ENCODE measurements at places on chromosomes 3 and 15.
A peak's percentile ranks its signal among the peaks of the same experiment; 100 is the strongest.

DNA sequence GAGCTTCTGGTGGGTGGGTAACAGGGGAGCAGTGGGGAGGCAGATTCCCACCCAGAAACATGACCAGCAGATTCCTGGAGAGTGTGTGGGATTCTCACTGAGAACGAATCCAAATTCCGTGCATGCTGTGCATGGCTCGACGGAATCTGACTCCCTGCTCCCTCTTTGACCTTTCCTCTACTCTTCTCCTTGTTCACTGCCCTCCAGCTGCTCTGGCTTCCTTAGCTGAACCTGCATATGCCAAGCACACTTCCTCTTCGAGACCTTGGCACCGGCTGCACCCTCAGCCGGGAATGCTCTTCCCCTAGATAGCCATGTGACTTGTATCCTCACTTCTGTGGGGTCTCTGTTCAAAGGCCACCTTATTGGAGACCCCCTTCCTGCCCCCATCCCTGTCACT, 6.3 kb downstream of the INSYN1 start:
- DNase-seq: no peak

DNA sequence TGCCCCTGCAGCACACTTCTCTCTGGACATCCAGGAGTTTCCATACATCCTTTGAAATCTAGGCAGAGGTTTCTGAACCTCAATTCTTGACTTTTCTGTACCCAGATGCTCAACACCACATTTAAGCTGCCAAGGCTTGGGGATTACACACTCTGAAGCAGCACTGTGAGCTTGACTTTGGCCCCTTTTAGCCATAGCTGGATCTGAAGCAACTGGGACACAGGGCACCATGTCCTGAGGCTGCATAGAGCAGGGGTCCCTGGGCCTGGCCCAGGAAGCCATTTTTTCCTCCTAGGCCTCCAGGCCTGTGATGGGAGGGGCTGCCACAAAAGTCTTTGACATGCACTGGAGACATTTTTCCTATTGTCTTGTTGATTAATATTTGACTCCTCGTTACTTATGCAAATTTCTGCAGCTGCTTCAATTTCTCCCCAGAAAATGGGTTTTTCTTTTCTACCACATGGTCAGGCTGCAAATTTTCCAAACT, 694.0 kb downstream of the DIPK2A start:
- DNase-seq: no peak

- no peak for DNase-seq
These were observed 62.1 kb downstream of the PLXNA1 start for GRCh38 chr3:127044996-127045395.

DNA sequence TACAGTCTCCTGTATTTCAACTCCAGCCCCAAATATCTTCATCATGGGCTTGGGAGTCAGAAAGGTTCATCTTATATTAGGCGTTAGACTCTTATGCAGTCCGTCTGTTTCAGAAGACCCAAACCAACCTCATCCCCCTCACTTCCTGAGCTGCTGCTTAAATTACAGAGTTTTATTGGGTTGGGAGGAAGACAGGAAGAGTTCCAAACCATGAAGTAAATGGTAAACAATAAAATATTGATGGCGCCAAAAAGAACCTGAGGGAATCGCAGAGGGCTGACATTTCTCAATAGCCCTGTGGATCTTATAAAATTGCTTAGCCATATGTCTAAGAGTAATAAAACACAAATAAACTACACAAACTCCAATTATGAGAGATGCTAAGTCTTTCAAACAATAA, 116.9 kb upstream of the C3orf80 start:
- DNase-seq: no peak

DNA sequence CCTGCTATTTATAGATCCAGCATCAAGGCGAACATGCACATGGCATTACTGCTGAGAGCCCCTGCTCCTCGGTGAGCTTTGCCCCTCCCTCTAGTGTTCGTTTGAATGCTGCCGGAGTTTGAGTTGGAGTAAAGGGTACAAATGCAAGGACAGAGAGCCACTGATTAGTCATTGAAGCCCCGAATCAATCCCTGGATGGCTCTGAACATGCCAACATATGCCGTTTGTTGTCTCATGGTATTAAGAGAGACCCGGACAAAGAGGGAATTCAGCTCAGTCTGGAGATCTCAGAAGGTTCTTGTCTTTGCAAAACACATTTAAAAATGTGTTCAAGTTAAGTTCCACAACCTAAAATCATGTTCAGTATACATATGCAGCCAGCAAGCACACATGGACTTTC, 789.2 kb upstream of the NR2F2 start:
- no peak for DNase-seq

DNA sequence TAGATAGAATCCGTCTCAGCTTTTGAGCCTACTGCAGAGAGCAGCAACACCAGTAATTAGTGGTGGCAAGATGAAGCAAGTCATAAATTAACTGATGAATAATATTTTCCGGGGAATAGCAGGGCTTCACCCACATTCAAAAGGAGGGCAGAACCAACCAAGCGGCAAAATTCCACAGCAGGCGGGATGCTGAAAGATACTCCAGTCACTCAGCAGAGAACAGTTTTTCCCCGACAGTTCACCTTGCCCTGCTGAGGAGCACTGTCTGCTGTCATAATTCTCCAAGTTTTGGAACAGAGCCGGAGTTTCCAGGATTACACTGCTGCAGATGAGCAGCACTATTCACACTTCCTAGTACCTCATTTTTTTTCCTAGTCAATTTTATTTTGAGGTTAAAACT, 274.7 kb downstream of the CD47 start:
- no peak for DNase-seq

GRCh38 chr15:68271854-68272471, 5.6 kb upstream of the FEM1B start:
- DNase-seq: no peak

DNA sequence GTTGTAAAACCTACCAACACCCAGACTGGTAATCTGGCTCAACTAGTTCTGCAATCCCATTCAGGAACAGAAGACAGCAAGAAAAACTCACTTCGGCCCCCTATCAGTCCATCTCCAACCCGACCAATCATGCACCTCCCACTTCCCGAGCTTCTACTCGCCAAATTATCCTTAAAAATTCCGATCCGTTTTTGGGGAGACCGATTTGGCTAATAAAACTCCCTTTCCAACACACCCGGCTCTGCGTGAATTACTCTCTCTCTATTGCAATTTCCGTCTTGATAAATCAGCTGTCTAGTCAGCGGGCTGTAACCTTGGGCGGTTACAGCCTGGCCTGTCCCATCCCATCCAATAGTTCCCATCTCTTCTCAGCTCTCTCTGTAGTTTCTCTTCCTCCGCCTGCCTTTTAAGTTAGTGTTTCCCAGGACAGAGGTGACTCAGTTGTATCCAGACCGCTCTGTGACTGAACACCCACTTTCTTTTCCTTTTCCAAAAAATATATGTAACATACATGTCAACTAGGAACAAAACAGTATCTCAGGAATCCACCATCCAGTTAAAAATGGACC, 780 bp upstream of the ACAD9 start:
- peak; percentile 66 for DNase-seq

DNA sequence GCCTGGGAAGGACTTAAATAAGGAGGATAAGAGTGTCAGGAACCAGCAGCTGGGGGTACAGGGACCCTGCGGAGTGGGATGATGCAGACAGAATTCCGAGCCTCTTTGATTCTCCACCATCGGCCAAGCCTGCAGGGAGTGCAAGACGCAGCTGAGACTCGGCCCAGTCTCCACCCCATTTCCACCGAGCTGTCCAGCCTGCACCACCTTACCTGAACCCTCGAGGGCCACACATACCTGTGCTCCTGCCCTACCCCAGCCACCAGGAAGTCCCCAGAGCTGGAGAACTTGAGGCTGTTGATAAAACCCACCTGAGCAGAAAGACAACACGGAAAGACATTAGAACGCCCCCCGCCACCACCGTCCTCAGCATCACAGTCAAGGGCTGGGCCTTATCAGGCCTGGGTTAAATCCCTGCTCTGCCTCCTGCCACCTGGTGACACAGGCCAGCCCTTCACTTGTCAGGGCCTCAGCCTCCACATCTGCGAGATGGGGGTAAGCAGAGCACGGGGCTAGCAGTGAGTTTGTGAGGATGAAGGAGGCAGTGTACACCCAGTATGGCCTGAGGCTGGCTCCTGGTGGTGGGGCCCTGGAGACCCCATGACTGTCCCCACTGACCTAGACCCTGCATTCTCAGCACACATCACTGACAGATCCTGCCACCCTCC, 8.1 kb downstream of the RRP9 start:
- no peak for DNase-seq

GRCh38 chr3:30628205-30628900, 22.0 kb downstream of the TGFBR2 start:
- no peak for DNase-seq

GRCh38 chr3:32430900-32431299, 39.2 kb downstream of the CMTM7 start:
- no peak for DNase-seq

DNA sequence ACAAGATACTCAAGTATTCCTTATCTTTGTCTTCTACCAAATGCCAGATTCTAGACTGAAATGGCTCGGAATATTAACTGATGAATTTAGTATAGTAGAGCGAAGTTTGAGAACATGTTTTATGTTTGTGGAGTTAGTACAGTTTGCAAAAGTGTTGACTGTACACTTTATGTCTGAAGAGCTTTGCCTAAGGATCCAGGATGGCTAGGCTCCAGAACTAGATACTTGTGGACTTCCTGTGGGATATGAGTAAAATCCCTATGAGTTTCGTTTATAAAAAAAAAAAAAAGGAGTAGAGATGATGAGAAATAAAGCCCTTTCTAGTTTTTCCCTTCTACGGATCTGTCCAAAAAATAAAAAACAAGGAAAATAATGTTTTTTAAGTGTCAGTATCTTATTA, 96.7 kb downstream of the TP63 start:
- DNase-seq: no peak

GRCh38 chr15:63971427-63971805, 74.9 kb downstream of the DAPK2 start:
- no peak for DNase-seq

All from AML-193 (cell line).